ENCODE measurements at places on chromosomes 12 and 14.

DNA sequence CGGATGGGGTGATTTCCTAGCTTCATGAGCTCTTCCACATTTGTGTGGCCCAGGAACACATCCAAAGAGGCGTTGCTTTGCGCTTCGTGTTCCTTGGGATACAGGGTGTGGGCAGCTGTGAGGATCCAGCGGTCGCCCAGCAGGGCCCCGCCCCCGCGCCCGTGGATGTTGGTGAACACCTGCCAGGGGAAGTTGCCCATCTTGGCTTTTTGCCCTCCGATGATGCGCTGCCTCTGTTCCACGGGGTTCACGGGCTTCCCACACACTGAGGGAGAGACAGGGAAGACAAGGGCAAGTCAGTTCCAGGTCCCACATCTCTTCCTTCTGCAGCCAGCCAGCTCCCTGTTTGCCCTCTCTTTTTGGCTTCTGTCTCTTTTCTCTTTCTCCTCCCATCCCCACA is 11.2 kb downstream of the C1R start:
- DNase-seq = no peak

DNA sequence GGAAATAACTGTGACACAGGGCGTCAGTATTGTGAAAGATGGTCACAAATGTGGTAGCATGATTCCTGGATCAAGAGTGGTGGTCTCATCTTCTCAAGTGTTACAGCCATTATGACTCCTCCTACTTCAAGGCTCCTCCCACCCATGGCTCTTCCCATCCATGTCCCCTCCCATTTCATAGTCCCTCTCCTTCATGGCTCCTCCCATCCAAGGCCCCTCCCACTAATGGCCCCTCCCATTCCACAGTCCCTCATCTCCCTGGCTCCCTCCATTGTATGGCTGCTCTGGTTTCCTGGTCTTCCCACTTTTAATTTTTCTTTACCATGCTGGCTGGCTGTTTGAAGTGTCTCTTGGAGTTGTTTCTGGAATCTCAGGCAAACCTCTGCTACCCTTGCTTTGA is 1375.2 kb upstream of the TMEM132C start:
- no peak for DNase-seq

GRCh38 chr14:24052656-24053547 is 1.1 kb downstream of the CARMIL3 start:
- no peak for DNase-seq

DNA sequence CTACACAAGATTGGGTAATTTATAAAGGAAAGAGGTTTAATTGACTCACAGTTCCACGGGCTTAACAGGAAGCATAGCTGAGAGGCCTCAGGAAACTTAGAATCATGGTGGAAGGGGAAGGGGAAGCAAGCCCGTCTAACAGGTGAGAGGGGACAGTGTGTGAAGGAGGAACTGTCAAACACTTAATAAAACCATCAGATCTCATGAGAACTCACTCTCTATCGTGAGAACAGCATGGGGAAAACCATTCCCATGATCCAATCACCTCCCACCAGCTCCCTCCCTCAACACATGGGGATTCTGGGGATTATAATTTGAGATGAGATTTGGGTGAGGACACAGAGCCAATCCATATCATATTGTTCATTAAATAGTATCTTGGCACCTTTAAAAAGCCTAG is 56.1 kb downstream of the EPS8 start:
- no peak for DNase-seq

DNA sequence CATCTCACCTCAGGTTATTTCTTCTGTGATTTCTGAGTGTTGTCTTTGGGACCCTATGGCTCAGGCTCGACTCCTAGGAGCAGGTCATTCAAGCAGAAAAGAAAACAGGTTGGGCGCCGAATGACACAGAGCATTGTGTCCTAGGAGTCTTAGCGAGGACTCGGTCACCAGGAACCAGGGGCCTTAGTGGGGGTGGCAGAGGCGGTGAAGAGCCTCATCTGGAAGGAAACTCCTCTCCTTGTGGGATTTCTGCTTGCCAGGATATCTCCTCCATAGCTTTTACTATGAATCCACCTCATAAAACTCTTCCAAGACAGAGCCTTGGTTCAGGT is 630 bp downstream of the PLEKHH1 start:
- DNase-seq = no peak

DNA sequence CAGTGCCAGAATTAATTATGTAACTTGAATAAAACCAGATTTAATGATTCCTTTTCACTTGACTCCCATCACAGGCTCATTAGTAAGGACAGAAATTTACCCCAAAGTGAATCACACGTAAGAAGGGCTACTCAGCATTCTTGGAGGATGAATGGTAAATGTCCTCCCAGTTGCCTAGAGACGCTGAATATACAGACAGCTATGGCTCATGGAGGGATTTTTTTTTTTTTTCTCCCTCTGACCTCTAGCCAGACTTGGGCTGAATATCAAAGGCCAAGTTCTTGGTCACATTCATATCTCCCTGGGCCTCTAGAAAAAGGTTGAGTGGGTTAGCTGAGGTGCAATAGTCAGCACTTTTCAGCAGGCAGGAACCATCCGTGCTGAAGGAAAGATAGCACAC is 77.5 kb downstream of the PHLDA1 start:
- no peak for DNase-seq

- DNase-seq = no peak
Observed at GRCh38 chr12:6527711-6528110, 6.6 kb upstream of the GAPDH start.

DNA sequence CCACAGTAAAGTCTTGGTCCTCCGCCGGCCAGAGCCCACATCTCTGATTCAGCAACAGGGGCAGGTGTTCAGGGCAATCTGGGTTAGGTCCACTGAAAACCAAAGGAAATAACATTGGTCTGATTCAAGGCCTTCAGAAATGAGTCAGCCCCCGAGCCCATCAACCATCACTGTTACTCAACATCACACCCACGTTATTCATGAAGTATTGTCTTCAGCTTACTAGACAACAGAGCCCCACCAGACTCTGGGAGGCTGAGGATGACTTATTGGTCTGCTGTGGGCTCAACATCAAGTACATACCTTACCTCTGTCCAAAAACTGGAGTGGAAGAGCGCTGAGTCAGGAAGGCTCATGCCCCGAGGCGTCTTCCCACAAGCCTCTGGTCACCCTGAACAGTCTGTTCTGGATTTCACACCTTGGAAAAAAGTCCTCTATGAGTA is 97.5 kb downstream of the ZFP36L1 start:
- DNase-seq = no peak

GRCh38 chr14:54722791-54723432 is 156.0 kb downstream of the SAMD4A start:
- no peak for DNase-seq

DNA sequence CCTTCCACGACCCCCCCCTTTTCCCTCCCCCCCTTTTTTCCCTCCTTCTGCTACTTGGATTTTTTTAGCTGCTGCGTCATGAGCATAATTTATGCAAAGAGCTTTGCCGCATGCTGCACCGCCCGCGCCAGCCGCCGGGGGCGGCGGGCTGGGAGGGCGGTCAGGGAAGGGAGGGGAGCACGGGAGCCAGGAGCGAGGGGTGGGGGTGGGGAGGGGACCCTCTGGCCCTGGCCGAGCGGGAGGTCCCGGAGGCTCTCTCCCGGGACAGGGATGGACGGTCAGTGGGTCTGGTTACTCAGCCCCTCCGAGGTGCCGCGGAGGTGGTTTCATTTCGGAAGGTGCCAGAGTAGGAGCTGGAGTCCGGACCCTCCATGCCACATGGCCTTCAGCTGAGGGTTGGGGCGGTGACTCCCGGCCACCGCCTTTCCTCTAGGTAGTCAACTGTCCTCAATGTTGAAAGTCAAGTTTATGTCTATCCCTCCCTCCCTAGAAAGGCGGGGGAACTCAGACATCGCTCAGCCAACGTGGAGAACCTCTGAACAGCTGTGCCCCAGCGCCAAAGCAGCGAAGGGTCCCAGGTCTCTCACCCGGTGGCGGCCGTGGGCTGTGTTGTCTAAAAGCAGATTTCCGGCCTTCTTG is at the start of gene POU6F1:
TSS of gene POU6F1 (minus strand) at position 95 of the 639 bp plus-strand sequence. CDS start 11,226 bp downstream, outside the sequence.
- DNase-seq = peak; percentile 72

DNA sequence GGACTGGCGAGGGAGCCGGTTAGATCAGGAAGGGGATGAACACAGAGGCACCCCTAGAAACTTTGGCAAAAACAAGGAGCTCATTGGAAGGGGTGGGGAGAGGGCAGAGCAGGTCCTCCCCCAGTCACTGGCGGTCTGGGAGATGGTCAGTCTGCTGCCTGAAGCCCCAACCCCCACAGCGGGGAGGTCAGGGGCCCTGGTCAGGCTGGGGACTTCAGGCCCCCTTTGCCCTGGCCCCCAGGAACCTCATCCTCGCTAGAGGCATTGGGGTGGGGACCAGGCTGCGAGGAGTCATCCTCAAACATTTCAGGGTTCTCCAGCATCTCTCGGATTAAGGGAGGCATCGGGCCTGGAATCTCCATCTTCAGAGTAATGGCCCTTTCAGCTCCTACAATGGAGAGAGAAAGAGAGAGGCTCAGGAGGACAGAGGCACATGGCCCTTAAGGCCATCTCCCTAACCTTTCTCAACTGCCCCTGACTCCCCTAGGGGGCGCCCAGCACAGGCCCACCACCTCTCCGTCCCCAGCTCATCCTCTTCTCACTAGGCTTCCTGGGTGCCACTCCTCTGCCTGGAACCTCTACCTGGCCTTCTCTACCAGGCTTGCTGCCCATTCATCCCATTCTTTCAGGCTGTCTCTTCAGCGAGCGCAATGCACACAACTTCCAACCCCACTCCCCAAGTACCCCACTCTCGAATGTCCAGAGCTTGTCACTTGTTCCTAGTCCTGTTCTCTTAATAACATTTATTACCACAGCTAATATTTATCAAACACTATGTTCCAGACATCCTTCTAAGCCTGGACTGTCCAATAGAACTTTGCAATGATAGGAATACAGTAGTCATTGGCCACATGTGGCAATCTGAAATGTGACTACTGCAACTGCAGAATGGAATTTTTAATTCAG is 4.7 kb upstream of the ITGB7 start:
- DNase-seq = no peak

- DNase-seq = no peak
Observed at GRCh38 chr14:70999117-70999516, 91.9 kb downstream of the PCNX1 start.

GRCh38 chr12:105455261-105455660 is 124.8 kb downstream of the C12orf75 start:
- DNase-seq = no peak

DNA sequence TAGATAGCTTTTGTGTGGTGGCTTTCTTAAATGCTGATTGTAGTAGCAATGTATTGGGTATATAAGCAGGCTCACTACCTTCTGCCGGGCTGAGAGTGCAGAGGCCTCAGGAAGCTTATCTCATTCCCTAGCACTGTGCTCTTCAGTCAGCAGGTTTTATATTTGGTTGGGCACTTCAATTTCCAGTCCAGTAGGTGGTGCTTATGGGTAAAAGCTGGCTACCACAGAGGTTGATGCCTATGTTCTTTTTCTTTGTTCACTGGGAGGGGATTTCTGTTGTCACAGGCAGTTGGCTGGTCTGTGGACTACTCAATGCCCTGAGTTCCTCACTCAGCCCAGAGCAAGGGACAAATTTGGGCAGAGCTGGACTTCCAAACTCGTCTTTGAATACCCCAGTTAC is 43.0 kb upstream of the GLIPR1 start:
- no peak for DNase-seq

GRCh38 chr12:47801170-47801903 is 18.4 kb downstream of the HDAC7 start:
- DNase-seq = peak; percentile 49

DNA sequence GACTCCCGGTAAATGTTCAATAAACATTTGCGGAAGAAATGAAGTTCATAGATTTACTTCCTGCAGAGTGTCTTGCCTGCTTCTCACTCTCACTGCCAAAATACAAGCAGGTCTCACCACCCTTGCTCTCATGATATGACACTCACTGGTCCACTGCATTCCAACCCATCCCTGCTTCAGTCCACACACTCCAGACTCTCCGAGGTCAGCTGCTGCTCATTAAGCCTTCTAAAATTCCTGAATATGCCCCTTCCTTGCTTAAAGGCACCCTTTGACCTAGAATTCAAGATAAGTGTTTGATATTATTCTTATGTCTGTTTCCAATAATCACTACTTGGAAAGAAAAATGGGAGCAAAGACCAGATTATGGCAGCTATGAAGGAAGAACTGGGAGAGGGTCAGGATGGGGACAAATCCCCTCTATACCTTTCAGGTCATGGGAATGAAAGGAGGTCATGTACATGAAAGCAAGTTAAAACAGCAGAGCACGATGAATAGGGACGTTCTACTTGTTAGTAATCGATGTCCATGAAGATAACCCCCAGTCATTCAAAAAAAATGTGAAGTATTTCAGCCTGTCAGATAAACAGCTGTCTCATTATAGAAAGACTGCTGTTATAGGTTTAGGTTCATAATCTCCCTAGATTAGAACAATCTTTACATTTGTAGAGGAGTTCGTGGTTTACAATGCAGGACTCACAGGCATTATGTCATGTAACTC is 10.5 kb upstream of the NID2 start:
- DNase-seq = no peak

DNA sequence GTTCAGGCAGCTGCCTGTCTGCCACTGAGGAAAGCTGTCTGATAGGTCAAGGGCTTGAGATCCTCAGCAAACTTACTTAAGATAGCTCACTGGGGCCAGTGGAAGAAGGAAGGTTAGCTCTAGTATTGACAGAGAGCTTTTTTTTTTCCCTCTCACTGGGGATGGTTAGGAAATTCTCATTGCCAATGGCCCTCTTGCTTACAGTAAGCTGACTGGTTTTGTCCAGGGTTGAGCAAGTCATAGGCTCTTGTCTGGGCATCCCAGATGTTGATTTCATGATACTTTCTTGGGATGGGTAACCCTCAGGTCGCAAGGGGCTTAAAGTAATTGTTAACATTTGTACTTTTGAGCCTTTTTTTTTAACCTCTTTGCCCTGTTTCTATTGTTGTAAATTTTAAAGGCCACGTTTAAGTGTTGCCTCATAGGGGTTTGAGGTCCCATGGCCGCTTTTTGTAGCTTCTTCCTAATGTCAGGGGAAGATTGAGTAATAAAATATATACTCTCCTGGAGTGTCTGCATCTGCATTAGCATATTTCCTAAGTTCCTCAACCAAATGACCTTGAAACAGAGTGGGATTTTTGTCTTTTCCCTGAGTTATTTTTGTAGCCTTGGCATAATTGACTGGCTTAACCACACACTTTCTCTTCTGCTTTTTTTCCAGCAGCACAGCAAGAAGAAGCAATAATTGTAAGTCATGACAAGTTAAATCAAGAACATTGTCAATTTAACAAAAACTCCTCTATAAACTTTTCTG is 716.0 kb downstream of the LRFN5 start:
- DNase-seq = no peak

All from head of caudate nucleus (tissue), 42 donors.